ENCODE measurements at places on chromosomes 2 and 18.

GRCh38 chr2:172336681-172337080 is 90.7 kb upstream of the ITGA6 start:
- DNase-seq, result no peak

GRCh38 chr2:219457784-219458369 is 23.2 kb downstream of the SPEG start:
- DNase-seq, result no peak

DNA sequence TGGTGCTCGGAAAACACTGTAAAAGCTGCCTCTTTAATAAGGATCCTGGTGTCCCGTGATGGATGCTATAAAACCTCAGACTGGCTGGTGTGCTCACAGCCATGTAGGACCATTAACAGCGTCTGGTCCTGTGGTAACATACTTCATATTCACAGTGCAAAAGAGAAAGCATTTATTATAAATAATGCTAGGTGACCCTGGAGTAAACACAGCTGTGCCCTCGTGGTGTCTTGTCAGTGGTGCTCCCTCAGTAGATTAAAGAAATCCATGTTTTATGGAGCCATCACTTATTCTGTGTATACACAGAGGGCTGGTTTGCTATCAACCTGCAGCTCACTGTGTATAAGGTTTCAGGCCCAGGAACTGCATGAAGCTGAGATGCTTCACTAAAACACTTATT is 106.9 kb downstream of the CDK15 start:
- no peak for DNase-seq

DNA sequence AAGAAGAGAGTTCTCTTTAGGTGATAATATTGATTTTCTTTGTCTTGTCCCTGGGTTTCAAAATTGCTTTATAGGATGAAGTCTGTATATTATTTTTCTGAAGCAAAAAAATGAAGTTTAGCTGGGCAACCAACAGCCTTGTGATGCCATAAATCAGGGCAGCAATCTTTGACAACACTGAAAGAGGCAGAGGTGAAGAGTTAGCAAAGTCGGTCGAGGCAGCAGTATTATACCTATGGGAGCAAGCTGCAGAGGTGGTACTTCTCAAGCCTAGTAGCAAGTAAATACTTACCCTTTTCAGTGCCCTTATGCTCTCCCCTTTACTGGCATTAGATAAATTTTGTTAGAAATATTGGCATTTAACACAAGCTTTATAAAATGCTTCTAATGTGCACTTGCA is 92.9 kb downstream of the NETO1 start:
- no peak for DNase-seq

DNA sequence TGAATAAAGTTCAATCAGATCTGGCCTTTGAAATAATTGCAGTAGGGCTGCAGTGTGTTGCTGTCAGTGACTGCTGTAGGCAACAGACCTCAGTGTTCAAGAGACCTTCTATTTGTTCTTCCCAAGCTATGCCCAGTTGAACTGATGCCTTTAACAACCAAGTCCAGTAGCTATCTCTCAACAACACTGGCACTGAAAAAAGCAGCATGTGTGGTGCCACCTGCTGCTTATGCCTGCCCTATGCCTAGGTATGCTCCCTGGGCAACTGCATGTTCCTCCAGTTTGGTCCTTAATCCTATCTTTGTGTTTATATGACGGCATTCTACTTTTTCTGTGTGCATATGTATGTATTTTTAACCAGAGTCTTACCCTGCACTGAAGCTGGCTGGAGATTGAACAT is 523.9 kb upstream of the MEX3C start:
- no peak for DNase-seq

GRCh38 chr2:216606551-216607276 is 26.5 kb upstream of the IGFBP2 start:
- peak; percentile 59 for DNase-seq

GRCh38 chr2:124838406-124838805 is 813.3 kb downstream of the CNTNAP5 start:
- no peak for DNase-seq

GRCh38 chr2:20200697-20201555 is 24.0 kb downstream of the SDC1 start:
- no peak for DNase-seq

DNA sequence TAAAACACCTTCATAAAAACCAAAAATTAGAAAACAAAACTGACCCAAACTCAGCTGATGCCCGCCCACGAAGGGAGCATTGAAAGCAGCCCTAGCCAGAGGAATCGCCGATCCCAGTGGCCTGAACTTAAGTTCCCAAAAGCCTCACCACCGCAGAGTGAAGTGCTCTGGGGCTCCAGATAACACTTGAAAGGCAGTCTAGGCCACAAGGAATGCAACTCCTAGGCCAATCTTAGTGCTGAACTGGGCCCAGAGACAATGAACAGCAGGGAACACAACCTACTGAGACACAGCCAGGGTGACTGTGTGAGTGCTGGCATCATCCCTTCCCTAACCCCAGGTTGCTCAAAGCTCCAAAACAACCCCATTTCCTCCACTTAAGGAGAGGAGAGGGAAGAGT is 59.6 kb upstream of the CHN1 start:
- DNase-seq, result no peak

- peak; percentile 88 for DNase-seq
Observed at GRCh38 chr18:23422751-23423418, 30.2 kb upstream of the RIOK3 start.

DNA sequence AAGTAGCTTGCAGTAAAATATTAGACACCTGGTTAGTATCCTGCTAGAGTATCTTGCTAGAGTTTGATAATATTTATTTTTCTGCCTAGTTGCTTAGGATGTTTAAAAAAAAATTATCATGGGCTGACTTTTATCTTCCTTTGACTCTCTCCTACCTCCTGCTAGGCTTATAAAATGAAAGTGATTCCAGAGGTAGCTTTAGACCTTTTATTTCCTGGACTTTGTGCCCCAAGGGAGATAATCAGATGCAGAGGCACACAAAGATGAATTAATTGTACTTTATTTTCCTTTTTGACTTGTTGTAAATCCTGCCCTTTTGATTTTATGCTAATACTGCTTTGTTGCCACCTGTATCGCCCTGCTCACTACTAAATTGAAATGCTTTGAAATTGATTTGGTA is 130.7 kb downstream of the WDSUB1 start:
- no peak for DNase-seq

All from GM06990 (cell line).